ENCODE measurements at places on chromosomes 12 and 14. TPM values are rescaled to one million over a fixed set of nuclear protein-coding genes. Genes with fewer than 3 reads are reported as not detected.

DNA sequence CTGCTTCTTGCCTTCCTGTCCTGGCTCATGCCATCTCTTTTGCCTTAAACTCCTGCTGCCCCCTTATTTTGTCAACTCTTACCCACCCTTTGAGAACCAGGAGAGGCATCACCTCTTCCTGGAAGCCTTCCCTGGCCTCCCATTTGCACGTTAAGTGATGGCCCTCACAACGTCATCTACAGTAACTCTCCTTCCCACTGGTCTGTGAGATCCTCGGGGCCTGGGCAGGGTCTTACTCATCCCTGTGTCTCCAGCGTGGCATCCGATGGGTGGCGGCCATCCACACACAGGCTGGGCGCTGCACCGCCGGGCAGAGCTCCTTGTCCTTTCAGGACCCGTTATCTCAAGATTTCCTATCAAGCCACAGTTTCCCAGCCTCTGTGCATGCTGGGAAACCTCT lies 16.8 kb upstream of the CACNA2D4 start:
- DNase-seq = no peak

- DNase-seq = no peak
Observed at GRCh38 chr12:116717466-116718437, 20.1 kb downstream of the SPRING1 start.

DNA sequence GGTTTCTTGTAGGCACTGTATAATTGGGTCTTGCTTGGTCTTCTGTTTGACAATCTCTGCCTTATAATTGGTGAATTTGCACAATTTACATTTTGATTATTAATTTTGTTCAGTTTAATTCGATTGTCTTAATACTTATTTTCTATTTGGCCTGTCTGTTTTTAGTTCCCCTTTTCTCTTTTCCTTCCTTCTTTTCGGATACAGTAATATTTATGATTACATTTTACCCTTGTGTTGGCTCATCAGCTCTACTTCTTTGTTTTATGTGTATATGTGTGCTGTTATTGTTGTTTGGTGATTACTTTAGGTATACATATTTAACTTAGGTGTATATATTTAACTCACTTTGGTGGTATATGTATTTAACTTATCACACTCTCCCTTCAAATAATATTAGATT lies 12.8 kb upstream of the BEGAIN start:
- no peak for DNase-seq

- peak; percentile 37 for DNase-seq
Observed at GRCh38 chr12:31035967-31036665, 37.5 kb upstream of the DDX11 start.

DNA sequence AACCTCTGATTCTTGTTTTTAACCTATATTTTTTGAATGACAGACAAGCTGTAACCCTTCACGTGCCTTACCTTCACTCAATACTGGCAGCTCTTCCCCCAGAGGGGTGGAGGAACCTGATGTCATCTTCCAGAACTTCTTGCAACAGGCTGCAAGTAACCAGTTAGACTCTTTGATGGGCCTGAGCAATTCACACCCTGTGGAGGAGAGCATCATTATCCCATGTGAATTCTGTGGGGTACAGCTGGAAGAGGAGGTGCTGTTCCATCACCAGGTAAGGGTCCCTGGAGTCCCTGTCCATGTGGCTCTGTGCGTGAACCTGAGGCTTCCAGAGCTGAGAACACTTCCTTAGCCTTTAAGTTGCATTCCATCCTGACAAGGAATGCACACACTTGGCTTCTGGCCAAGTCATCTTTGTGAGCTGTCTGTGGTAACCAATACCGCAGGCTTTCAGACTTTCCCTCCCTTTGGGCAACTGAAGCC lies 22.7 kb downstream of the TRAFD1 start:
- DNase-seq = peak; percentile 61

ZNF385A gene
- 17.5 TPM for total RNA-seq

DNA sequence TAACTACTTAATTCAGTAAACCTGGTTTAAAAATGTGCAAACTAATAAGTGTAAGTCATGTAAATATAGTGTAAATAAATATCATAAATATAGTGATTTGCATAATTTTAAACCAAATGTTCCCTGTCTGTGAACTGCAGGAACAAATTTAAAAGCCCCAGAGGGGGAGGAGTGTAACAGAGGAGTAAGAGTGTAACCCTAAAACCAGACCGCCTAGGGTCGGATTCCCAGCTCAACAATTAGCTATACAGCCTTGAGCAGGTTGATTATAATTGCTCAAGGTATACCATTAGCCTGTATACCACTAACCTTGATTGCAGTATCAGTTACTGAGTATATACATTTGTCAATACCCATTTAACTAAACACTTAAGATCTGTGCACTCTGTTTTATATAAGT lies 218.4 kb downstream of the ADAMTS20 start:
- no peak for DNase-seq

- DNase-seq = no peak
Observed at GRCh38 chr12:32155961-32156529, 49.4 kb downstream of the BICD1 start.

USP44 gene
- total RNA-seq = 6.9 TPM

GRCh38 chr14:69693801-69694729 lies 72.9 kb upstream of the SRSF5 start:
- DNase-seq = no peak

GRCh38 chr14:91877376-91877915 lies 10.1 kb upstream of the TC2N start:
- DNase-seq = no peak

GRCh38 chr12:8681129-8681884 lies 16.5 kb upstream of the RIMKLB start:
- DNase-seq = no peak

SERPINA12 gene
- total RNA-seq = not detected

TTLL5 gene
- 56.4 TPM for total RNA-seq

DNA sequence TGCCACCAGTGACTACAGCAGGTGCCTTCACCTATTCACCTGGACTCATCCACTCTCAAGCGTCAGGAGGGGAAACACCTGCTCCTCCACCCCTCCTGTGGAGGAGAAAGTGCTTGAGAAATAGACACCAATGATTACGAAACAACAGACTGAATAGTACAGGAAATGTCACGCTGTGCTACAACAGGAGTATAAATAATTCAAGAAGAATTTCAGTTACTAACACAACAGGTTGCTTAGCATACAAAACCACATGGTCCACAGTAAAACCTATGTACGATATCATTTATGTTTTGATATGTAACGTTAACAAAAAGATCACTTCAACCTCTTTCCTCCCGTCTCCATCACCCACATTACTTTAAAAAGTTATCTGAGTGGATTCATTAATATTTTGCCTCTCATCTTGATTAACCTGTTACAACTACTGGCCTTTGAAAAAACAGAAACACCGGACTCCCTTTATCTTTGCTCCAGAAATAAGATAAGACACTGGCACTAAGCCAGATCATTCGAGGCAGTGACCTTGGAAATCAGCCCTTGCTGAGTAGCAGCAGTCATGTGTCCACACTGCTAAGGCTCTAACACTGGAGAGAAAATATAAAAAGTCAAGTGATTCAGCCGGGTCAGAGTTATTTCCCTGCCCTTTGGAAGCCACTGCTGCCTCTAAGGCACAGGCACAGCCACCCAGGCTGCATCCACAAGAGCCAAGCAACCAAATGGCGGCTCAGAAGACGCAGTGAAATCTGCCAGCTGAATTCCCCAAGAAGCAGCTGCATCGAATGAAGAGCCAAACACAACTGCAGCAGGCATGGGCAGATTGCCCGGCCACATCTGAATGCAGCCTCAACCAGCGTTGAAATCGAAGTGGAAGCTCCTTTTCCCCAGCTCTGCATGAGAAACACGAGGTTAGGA lies 40.9 kb downstream of the NT5DC3 start:
- DNase-seq = peak; percentile 92

GRCh38 chr12:56877195-56878009 lies 56.8 kb downstream of the SDR9C7 start:
- DNase-seq = no peak

SCN8A gene
- 5.5 TPM for total RNA-seq

- no peak for DNase-seq
Observed at GRCh38 chr12:52525661-52526499, 5.7 kb upstream of the KRT5 start.

GRCh38 chr12:57761391-57761998 lies 5.4 kb downstream of the CYP27B1 start:
- no peak for DNase-seq

DNA sequence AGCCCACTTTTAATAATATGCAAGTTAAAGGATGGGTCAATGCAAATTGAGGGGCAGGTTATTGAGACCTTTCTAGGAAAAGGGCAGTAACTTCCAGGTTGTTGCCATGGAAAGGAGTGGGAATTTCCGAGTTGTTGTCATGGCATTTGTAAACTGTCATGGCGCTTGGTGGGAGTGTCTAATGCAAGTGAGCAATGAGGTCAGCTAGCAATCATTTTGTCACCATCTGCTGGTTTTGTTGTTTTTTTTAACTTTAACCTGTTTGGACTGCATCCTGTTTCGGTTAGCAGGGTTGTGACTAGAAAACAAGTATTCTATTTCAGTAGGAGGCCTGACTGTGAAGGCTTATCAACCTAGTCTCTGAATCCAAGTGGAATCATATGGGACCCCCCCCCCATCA lies 85.8 kb upstream of the TSPAN11 start:
- DNase-seq = no peak

DNA sequence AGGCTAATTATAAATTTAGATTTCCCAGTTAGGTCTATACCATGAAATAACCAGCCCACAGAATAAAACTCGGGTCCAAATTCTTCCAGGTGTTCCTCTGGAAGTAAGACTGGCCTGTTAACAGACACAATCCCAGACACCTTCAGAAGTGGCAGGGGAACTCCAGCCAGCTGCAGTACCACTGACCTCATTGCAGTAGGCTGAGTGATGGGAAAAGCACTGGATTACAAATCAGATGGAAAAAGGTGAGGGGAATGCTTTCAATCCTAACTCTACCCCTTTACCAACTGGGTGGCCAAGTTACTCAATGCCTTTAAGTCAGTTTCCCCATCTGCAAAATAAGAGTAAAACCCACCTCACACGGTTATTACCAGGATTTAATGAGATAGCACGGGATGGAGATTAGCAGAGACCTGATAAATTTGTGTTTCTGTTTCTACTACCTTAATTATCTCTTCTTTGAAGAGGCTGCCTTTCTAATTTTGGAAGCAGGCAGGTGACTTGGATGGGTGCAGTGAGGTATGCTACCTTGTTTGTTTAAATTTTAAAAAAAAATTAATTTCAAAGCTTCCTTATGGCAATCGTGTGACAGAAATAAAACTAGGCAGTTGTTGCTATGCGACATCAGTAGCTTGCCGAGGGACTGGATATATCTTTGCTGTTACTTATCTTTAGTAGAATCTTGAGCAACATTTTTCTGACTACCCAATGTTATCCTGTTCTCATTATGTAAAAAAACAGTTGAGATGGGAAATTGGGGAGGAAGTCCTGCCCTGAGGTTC lies 167.3 kb upstream of the GRIN2B start:
- no peak for DNase-seq

- peak; percentile 96 for DNase-seq
Observed at GRCh38 chr12:101891462-101891971, 14.1 kb downstream of the DRAM1 start.

- DNase-seq = peak; percentile 86
Observed at GRCh38 chr14:33480887-33481184, 470.0 kb downstream of the EGLN3 start.

GRCh38 chr12:55901881-55902490 lies 25.7 kb downstream of the PYM1 start:
- DNase-seq = no peak

DNA sequence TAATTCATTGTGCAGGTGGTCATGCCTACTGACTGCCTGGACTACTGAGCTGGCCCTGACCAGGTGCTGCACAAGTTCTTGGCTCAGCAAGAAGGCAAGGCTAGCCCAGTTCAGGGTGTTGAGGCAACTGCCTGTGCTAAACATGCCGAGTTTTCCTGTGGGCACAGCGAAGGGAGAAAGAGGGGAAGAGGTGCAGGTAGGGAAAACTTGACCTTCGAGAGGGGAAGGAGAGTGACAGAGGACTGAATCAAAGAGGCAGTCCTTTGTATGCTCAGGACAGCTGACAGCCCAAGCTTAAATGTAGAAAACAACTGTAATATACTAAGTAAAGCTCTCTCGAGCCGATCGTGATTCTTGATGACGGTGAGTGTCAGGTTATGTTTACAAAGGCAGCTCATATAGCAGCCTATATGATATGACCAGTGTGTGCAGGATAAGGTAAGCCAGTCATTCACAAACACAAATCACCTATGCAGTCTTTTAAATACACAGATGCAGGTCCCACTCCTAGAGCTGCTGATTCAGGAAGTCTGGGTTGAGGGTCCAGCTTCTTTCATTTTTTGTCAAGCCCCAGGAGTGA lies 2.6 kb downstream of the IRAK3 start:
- no peak for DNase-seq

DNA sequence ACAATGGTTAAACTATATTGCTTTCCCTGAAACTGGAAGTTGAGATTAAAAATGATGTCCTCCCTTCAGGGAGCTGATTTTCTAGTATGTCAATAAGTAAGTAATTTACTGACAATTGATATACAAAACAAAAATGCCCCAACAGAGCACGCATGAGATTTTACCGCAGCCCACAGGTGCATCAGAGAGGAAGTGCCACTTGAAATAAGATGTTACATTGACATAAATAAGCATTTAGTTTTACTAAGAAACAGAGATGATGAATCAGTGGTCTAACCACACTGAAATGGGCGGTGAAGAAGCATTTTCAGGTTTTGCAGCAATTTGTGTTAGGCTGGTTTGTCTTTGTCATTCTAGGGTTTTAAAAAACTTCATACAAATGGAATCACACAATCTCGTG lies 8.8 kb upstream of the CLECL1 start:
- DNase-seq = no peak

DNA sequence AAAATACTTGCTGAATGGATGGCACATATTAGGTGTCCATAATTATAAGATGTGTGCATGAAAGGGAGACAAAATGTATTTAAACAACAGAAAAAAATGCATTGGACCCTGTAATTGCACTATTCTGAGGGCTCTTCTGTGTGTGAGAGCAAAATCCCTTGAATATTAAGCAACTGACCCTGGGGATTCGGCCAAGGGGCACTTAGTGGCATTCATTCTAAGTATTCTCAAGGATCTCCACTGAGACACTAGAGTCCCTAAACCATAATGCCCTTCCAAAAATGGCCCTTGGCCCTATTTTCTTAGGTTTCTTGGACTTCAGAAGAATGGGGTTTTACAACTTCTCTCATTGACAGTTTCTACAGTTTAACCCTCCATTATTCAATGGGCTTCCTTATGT lies 388.6 kb downstream of the GLT1D1 start:
- no peak for DNase-seq

DNA sequence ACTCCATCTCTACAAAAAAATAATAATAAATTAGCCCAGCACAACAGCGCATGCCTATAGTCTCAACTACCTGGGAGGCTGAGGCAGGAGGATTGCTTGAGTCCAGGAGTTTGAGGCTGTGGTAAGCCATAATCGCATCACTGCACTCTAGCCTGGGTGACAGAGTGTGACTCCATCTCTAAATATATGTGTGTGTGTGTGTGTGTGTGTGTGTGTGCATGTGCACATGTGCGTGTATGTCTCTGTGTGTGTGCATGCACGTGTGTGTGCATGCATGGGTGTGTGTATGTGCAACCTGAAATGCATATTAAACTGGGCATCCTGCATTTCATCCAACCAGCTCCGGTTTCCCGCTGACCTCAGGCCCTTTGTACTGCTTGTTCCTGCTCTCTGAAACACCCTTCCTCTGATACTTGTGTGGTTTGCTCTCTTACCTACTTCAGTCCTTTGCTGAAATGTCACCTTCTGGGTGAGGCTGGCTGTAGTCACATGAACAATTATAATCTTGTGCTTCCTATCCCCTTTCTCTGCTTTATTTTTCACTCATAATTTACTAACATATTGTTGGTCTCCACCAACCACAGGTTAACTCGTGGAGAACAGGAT lies 46.9 kb downstream of the PHLDA1 start:
- no peak for DNase-seq

GRCh38 chr12:106425061-106425702 lies 67.6 kb downstream of the POLR3B start:
- peak; percentile 6 for DNase-seq

- no peak for DNase-seq
Observed at GRCh38 chr12:75850721-75851462, 180.7 kb downstream of the PHLDA1 start.

All from A673 (cell line).